ENCODE measurements at places on chromosomes 3 and 15. TPM values are rescaled to one million over a fixed set of nuclear protein-coding genes. Genes with fewer than 3 reads are reported as not detected.
A peak's percentile ranks its signal among the peaks of the same experiment; 100 is the strongest.

Gene ITIH4
- polyA plus RNA-seq, result 28.9 TPM

Gene FGF7
- 5.8 TPM for polyA plus RNA-seq

Gene NUP210
- 15.2 TPM for polyA plus RNA-seq

Gene BOC
- 40.0 TPM for polyA plus RNA-seq

Gene CHRNB4
- 3.3 TPM for polyA plus RNA-seq

Gene TUSC7
- polyA plus RNA-seq, result 0.36 TPM

Gene PAK6
- 25.6 TPM for polyA plus RNA-seq

Gene GUCA1C
- polyA plus RNA-seq, result not detected

GRCh38 chr3:194930377-194931204 lies 244.9 kb downstream of the FAM43A start:
- peak overlapping the region; percentile 70 for H3K27ac ChIP-seq
- DNase-seq, result peak; percentile 69
- H3K4me3 ChIP-seq, result no peak overlapping the region
- H3K27me3 ChIP-seq, result no peaks in the 10 kb centered on the region

GRCh38 chr15:79376383-79376782 lies 55.8 kb upstream of the MINAR1 start:
- no peaks in the 10 kb centered on the region for H3K36me3 ChIP-seq
- no peak for DNase-seq
- no peak overlapping the region for H3K27ac ChIP-seq
- no peaks in the 10 kb centered on the region for H3K27me3 ChIP-seq

GRCh38 chr15:69074001-69074842 lies 59.7 kb downstream of the NOX5 start:
- no peaks in the 10 kb centered on the region for H3K36me3 ChIP-seq
- no peak for DNase-seq
- peaks cover 8% of the 10 kb centered on the region for H3K27me3 ChIP-seq
- peaks cover 12% of the 10 kb centered on the region for H3K4me1 ChIP-seq

DNA sequence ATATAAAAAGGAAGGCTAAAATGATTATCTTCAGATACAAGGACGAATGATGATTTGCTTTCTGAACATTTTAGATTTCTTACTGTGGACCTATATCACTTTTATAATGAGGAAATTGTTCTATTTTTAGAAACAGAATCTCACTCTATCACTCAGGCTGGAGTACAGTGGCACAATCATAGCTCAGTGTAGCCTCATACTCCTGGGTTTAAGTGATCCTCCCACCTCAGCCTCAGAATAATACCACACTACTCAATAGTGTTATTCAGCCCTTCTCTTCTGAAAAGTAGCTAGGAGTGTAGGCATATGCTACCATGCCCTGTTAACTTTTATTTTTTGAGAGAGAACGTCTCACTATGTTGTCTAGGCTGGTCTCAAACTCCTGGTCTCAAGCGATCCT lies 15.8 kb downstream of the DNAJC13 start:
- H3K4me3 ChIP-seq, result no peak overlapping the region
- no peaks in the 10 kb centered on the region for H3K4me1 ChIP-seq
- DNase-seq, result no peak

DNA sequence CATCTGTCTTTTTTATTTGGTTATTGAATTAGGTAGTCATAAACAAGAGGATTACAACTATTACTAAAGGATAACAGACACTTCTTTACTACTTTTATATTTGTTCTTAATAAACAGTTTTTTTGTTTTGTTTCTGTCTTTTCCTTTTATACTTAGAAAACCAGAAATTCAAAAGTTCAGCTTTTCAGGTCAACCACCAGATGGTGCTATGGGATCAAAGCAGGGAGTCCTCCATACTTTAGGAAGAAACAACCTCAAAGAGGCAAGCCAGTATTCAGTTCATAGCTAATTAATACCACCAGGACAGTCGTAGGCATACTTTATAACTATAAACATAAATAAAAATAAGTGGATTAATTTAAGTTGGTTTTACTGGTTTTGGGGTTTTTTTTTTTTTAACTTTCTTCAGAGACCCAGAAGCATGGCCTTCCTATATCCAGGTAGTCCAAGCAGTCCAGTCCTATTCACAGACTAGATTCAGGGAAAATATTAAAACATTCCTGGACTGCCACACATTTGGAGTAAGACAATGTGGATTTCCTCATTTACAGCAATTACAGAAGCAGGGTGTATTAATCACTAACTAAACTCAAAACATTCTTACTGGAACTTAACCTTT lies 16.0 kb upstream of the EID1 start:
- no peak overlapping the region for H3K27ac ChIP-seq
- H3K4me1 ChIP-seq, result no peaks in the 10 kb centered on the region
- H3K27me3 ChIP-seq, result no peaks in the 10 kb centered on the region
- H3K4me3 ChIP-seq, result no peak overlapping the region
- peak; percentile 53 for DNase-seq

- H3K27me3 ChIP-seq, result no peaks in the 10 kb centered on the region
- peaks cover 3% of the 10 kb centered on the region for H3K4me1 ChIP-seq
- no peak overlapping the region for H3K4me3 ChIP-seq
- no peaks in the 10 kb centered on the region for H3K36me3 ChIP-seq
- no peak overlapping the region for H3K27ac ChIP-seq
These were observed 86.9 kb upstream of the UBE2E2 start for GRCh38 chr3:23116081-23116837.

DNA sequence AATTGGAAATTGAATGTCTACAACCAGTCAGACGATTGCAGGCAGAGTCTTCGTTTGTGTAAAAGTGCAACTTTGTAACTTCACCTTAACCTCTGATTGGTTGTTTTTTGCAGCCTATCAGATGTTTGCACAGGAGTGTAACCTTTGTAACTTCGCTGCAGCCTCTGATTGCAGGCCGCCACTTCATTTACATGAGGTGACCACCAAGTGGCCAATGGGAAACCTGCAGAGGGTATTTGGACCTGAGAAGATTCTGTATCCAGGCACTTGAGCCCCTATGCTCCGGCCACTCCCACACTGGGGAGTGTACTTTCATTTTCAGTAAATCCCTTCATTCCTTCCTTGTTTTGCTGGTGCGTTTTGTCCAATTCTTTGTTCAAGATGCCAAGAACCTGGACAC lies 68.1 kb upstream of the PFN2 start:
- no peaks in the 10 kb centered on the region for H3K36me3 ChIP-seq
- no peaks in the 10 kb centered on the region for H3K4me1 ChIP-seq
- H3K27ac ChIP-seq, result no peak overlapping the region
- no peak for DNase-seq

DNA sequence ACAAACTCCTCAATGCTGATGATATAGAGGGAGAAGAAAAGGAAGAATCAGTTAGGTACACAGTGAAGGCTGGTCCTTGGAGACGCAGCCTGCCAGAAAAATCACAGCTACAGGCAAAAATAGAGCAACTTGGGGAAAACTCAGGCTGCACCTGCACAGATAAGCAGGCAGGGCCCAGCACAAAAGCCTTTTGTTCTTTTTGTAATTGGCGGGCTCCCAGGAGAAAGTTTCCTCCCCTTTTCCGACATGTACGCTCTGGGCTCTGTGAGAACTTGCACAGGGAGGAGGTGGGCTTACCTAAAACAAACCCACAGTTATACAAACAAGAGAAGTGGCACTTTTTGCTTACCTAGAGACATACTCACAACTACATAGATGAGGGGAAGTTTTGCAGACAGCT lies 813.4 kb upstream of the EPHA6 start:
- no peaks in the 10 kb centered on the region for H3K36me3 ChIP-seq
- H3K4me1 ChIP-seq, result no peaks in the 10 kb centered on the region
- H3K4me3 ChIP-seq, result no peak overlapping the region
- no peaks in the 10 kb centered on the region for H3K27me3 ChIP-seq
- no peak for DNase-seq
- H3K27ac ChIP-seq, result no peak overlapping the region

GRCh38 chr3:108394016-108394415 lies 97.7 kb downstream of the HHLA2 start:
- peaks cover 8% of the 10 kb centered on the region for H3K4me1 ChIP-seq
- H3K36me3 ChIP-seq, result no peaks in the 10 kb centered on the region
- DNase-seq, result no peak
- H3K27me3 ChIP-seq, result no peaks in the 10 kb centered on the region
- H3K27ac ChIP-seq, result no peak overlapping the region

GRCh38 chr3:4897765-4898453 lies 81.3 kb upstream of the BHLHE40 start:
- no peaks in the 10 kb centered on the region for H3K4me1 ChIP-seq
- H3K4me3 ChIP-seq, result no peak overlapping the region
- DNase-seq, result no peak
- peak overlapping the region; percentile 8 for H3K27ac ChIP-seq
- no peaks in the 10 kb centered on the region for H3K36me3 ChIP-seq
- H3K27me3 ChIP-seq, result no peaks in the 10 kb centered on the region

GRCh38 chr3:197015790-197016736 lies 13.6 kb downstream of the MELTF start:
- H3K4me3 ChIP-seq, result no peak overlapping the region
- no peak overlapping the region for H3K27ac ChIP-seq
- no peaks in the 10 kb centered on the region for H3K27me3 ChIP-seq
- peaks cover 10% of the 10 kb centered on the region for H3K4me1 ChIP-seq
- no peaks in the 10 kb centered on the region for H3K36me3 ChIP-seq

DNA sequence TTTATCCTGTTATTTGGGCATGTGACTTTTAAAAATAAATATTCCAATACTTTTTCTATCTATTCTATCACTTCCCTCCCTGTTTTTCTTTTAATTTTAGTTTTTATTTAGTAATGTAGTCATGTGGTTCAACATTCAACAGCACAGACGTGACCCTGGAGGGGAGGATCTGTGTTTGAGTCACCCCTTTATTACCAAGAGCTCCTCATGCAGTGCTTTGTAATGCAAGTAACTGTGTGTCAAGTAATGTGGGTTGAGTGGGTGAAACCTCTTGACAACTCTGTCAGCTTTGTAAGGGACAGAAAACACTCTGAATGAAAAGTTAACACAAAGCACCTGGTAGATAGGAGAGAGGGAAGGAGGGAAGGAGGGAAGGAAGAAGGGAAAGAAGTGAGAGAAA lies 89.7 kb upstream of the FGF12 start:
- no peaks in the 10 kb centered on the region for H3K36me3 ChIP-seq
- H3K27me3 ChIP-seq, result no peaks in the 10 kb centered on the region
- H3K27ac ChIP-seq, result no peak overlapping the region
- no peak overlapping the region for H3K4me3 ChIP-seq
- peaks cover 8% of the 10 kb centered on the region for H3K4me1 ChIP-seq

DNA sequence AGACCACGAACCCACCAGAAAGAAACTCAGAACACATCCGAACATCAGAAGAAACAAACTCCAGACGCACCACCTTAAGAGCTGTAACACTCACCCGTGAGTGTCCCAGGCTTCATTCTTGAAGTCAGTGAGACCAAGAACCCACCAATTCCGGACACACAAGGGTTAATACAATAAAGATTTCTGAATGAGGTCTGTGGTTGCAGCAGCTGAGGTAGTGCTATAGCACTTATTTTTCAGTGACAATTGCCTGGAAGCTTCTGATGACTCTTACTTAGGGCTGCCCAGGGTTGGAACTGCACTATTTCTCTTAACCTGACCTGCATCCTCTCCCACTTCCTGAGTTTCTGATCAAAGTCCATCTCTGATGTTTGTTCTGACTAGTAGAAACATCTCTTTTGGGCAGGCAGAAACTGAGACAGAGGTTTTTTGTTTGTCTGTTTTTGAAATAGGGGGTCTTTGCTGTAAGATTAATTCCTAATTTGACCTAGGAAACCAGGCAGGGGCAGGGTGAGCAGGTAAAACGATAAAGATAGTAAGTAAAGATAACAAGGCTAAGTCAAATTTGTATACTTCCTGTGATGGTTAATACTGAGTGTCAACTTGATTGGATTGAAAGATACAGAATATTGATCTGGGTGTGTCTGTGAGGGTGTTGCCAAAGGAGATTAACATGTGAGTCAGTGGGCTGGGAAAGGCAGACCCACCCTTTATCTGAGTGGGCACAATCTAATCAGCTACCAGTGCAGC lies 169.1 kb downstream of the GAP43 start:
- H3K4me1 ChIP-seq, result no peaks in the 10 kb centered on the region
- H3K4me3 ChIP-seq, result no peak overlapping the region
- no peak overlapping the region for H3K27ac ChIP-seq
- no peaks in the 10 kb centered on the region for H3K27me3 ChIP-seq

GRCh38 chr15:64681424-64682024 lies 93.9 kb downstream of the RBPMS2 start:
- no peak overlapping the region for H3K27ac ChIP-seq
- no peaks in the 10 kb centered on the region for H3K27me3 ChIP-seq
- H3K36me3 ChIP-seq, result peaks cover 69% of the 10 kb centered on the region
- peaks cover 9% of the 10 kb centered on the region for H3K4me1 ChIP-seq
- no peak overlapping the region for H3K4me3 ChIP-seq
- DNase-seq, result no peak

DNA sequence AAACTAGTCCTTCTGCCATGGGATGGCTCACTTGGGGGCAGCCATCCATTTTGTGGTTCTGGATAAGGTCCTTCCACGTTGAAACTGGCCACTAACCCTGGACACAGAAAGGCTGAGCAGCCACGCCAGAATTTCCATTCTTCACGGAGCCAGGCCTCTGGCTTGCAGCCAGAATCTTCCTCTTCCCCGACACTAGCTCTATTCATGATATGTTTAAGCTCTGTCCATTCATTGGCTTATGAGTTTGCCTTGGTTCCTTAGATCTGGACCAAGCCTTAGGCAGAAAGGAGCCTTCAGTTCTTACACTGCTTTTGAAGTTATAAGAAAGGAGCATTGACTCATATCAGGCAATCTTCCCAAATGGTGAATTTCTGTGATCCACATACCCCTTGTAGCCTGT lies 288.4 kb upstream of the GOLGA6L4 start:
- H3K36me3 ChIP-seq, result no peaks in the 10 kb centered on the region
- no peak overlapping the region for H3K4me3 ChIP-seq
- no peaks in the 10 kb centered on the region for H3K4me1 ChIP-seq
- no peak for DNase-seq
- H3K27me3 ChIP-seq, result no peaks in the 10 kb centered on the region

DNA sequence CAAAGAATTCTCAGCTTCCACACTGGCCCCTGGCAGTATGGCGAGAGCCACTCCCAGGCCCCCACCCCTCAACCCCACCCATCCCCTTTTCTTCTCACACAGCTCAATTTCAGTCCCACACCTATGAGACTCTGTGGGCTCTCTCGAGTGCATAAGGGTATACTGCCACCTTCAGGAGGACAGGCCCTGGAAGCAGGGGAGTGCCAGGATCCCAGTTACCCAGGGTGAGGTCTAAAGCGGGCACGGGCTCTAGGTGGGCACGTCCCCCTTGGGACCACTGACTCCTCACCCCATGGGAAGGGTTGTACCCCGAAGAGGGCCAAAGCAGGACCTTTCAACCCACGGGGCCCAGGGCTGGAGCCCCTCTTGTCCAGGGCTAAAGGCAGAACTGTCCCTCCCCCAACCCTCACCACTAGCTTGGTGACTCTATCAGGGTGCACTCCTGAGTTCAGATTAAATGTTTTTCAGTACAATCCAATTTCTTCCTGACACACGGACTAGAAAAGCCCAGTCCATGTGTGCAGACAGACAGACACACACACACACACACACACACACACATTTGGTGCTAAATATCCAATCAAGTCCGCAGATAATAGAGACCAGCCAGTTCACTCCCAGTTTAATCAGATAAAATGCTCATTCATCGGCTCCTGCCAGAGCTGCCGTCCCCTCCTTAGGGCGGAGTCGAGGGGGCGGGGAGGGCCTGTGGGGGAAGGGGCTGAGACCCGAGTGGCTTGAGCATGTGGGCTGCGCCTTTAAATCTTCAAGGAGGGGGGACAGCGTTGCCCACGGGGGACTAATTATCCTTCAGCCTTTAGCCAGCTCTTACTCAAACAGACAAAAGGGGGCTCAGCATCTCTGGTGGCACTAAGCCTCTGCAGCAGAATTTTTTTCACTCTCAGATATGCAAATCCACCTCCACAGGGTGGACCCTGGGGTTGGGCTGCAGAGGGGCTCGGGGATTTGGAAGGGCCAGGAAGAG lies 59.3 kb downstream of the CYP11A1 start:
- no peak overlapping the region for H3K4me3 ChIP-seq
- no peak overlapping the region for H3K27ac ChIP-seq
- DNase-seq, result peak; percentile 53
- H3K27me3 ChIP-seq, result peaks cover 8% of the 10 kb centered on the region
- peaks cover 48% of the 10 kb centered on the region for H3K4me1 ChIP-seq
